Kidney epithelial cell (primary cell): ENCODE measurements at places on chromosomes 16 and 17. TPM values are rescaled to one million over a fixed set of nuclear protein-coding genes. Genes with fewer than 3 reads are reported as not detected.

CCL2 gene
- 14.3 and 25.8 TPM in 2 replicates for total RNA-seq

DNA sequence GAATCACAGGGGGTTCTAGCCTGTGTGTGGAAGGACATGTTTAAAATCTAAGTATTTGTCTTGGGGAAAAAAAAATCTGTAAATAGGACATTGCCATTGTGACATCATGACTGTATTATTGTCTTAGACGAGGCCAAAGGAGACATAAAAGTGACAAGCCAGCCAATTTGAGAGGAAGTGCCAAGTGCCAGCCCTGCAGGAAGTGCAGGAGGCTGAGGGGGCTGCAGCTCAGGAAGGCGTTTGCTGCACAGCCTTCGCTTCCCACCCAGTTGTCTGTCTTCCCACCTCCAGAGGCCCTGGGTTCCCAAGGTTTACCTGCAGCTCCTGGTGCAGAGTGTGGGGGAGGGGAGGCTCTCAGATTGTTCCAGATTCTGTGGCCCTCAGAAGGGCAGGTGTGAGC lies 1.3 kb downstream of the ADCY7 start:
- no peak for DNase-seq

GRCh38 chr16:14225457-14225856 lies 154.3 kb downstream of the MRTFB start:
- no peak for DNase-seq

GRCh38 chr16:29943846-29944799 lies 17.8 kb upstream of the TMEM219 start:
- DNase-seq: peak; percentile 98
